ENCODE measurements at places on chromosomes 1 and 21. TPM values are rescaled to one million over a fixed set of nuclear protein-coding genes. Genes with fewer than 3 reads are reported as not detected.

AVPR1B gene
- not detected for polyA plus RNA-seq

PLA2G2A gene
- not detected for polyA plus RNA-seq

C21orf58 gene
- polyA plus RNA-seq: 2.3 TPM

OSCP1 gene
- polyA plus RNA-seq: 51.8 TPM

C1orf21 gene
- polyA plus RNA-seq: 3.7 TPM

ADPRS gene
- polyA plus RNA-seq: 10.2 TPM

POU2F1 gene
- polyA plus RNA-seq: 6.4 TPM

CFAP141 gene
- polyA plus RNA-seq: not detected

AZIN2 gene
- polyA plus RNA-seq: 8.1 TPM

RGS4 gene
- 2.1 TPM for polyA plus RNA-seq

NHLH1 gene
- 1.7 TPM for polyA plus RNA-seq

EPHA10 gene
- polyA plus RNA-seq: not detected

PYHIN1 gene
- polyA plus RNA-seq: not detected

SELE gene
- polyA plus RNA-seq: not detected

UTS2 gene
- not detected for polyA plus RNA-seq

TMEM81 gene
- 3.8 TPM for polyA plus RNA-seq
